Central memory CD8-positive, alpha-beta T cell (primary cell): ENCODE measurements at places on chromosomes 1 and 21.

DNA sequence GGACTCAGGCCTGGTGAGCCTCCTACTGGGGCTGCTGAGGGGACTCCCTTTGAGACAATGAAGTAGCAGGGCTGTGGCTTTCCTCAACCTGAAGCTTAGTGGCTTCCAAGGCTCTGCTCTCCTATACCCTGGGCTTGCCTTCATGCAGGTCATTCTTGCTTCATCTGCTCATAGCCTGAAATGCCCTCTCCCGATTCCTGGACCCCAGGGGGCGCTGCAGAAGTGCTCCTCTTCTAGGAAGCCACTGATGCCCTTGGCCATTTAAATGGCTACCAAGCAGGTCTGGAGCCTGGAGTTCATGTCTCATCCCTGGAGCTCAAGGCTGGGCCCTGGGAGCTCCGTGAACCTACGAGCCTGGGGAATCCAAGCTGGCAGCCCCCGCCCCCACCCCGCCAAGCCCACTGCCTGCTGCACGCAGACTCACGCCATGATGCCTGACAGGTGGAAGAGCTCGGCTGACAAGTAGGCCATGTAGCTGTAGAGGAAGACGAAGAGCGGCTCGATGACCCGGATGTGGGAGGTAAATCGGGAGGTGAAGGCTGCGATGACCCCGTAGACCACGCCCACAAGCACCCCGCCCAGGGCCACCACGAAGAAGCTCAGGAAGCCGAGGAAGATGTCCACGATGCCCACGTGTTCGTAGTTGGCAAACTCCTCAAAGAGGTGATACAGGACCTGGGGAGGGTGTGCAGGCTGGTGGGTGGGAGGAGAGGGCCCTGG is 45.7 kb downstream of the SLC9A1 start:
- DNase-seq, result no peak

DNA sequence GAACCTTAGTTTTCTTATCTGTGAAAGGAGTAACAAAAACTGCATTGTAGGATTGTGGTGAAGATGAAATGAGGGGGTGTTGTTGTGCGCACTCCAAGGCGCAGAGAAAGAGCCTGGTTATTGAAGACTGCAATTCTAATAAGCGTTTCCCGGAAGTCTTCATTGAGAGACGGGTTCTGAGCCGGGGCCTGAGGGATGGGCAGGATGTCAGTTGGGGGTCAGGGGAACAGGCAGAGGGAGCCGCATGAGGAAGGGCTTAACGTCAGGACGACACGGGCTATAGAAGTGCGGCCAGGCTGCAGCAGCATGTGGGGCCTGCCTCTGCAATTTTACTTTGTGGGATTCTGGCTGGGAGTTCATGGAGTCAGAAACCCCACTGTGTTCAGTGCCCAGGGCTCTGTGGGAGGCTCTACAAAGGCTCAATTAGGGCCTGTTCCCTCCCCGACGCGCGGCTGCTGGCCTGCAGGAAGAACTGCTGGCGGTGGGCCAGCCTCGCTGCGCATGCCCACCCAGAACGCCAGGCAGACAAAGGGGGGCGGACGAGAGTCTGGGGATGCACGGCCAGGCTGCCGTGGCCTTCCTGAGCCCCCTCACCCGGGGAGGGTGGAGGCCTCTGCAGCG is 20.7 kb downstream of the TRIM62 start:
- DNase-seq, result no peak

- no peak for DNase-seq
Measured at GRCh38 chr1:149906570-149907075, 7.3 kb downstream of the BOLA1 start.

- no peak for DNase-seq
Measured at GRCh38 chr1:44640200-44640853, 34.0 kb downstream of the TMEM53 start.

DNA sequence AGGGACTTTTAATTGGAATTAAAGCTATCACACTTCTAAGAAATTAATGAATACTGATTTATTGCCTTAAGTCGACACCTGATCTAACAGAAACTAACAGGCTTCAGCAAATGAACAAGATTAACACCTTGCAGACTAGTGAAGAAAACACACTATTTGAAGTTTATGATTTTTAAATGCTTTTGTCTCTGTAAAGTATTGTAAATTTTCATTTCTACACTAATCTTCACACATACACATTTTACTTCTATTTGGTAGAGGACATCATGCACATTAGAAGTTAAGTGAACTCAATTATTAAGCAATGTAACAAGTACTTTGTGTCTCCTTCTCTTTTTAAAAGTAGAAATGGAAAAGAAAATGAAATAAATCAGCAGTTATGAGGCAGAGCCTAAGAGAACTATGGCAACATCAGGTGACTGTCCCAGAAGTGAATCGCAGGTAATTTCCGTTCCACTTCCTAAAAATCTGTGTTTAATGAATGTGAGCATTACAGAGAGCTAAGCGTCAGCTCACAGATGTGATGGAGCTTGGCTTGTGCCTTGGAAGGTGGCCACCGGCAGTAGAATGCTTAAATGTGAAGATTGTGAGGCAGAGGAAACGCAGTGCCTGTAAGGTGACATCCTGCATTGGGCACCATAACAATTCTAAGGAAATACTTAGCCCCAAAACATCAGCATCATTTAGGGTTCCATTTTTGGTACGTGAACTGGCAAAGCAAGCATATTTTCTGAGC is 1.2 kb downstream of the PRMT2 start:
- no peak for DNase-seq

GRCh38 chr1:86104606-86105532 is 51.7 kb downstream of the COL24A1 start:
- no peak for DNase-seq

GRCh38 chr1:229270547-229271447 is at the start of gene RAB4A:
Gene RAB4A, plus strand, starts transcription at chr1:229271111. Its CDS starts 229 bp downstream, at chr1:229271340.
- peak; percentile 59 for DNase-seq

DNA sequence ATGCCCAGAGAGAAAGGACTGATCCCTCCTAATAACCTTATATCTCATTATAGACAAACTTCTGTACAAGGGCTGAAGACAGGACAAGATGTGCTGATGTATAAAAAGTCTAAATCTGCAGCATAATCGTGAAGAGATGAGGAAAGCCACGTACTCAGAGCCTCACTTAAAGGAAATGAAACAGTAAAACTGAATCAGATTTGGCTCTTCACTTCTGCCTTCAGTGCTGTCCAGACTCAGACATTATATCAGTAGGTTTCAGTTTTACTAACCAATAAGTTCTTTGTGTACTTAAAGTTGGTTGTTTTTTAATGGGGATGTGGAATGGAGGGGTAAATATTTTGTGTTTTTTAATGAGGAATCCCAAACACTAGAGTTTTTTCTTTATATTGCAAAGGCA is 45.3 kb upstream of the RGS1 start:
- DNase-seq, result no peak

DNA sequence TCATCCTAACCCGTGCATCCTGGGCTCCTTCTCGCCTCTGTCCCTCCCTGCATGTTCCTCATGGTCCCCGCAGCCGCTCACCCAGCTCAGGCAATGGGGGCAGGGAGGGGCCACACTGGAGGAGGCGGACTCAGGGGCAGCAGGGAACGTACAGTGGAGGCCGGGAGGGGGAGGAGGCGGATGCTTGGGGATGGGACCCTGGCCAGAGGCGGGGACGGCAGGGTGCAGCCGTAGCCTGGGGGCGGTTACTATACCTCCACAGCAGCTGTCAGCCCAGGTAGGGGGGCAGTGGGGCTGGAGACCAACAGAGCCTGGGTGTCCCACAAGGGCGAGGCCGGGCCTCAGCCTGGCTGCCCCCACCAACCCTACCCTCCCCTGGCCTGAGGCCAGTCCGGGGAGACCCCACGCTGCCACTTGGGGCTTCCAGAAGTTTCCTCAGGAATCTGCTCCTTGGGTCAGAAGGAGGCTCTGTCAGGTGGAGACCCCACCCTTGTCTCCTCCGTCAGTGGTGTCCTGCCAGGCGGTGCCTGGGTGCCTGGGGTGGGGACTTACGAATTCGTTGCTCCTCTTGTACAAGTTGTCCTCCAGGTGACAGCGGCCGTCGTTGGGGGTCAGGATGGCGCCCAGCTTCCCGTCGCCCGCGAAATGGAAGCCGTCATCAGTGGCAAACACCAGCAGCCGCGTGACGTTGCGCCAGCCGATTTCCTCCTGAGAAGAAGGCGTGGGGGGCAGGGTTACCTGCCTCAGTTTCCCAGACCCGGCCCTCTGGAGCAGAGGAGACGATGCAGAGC is 20.7 kb downstream of the ITGB2 start:
- no peak for DNase-seq

GRCh38 chr1:59292562-59292961 is 4.3 kb upstream of the FGGY start:
- no peak for DNase-seq

DNA sequence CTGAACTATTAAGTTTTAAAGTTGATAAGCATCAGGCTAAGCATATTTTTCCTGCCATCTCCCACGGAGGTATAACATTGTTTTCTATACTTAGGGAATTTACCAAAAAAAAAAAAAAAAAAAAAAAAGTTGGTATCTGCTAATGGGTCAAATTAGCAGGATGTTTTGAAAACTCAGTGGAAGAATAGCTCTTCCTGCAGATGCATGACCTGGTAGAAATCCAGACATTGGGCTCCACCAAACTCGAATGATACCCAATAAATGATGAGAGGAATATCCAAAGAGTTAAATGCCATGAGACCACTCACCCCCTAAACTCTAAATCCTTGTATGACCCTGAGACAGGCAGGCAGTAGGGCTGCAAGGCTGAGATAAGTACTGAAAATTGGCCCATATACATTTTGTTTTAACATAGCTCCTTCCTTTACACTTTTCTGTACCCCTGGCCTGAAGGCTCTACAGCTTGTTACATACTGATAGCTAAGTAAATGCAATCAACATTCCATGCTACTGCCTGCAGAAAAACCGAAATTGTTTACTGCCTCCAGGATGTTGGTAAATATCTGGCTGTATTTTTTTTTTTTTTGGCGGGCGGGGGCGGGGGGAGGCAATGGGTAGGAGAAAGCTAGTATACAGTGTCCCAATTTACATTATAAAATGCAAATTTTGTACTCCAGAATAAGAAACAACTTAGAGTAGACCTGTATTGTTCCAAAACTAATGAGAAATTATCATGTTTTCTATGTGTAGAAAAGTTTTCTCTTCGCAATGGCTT is 57.6 kb downstream of the NFIA start:
- DNase-seq, result no peak

- no peak for DNase-seq
Measured at GRCh38 chr21:39000496-39000895, 182.8 kb downstream of the PSMG1 start.

GRCh38 chr1:51679435-51679834 is 62.5 kb downstream of the OSBPL9 start:
- no peak for DNase-seq

DNA sequence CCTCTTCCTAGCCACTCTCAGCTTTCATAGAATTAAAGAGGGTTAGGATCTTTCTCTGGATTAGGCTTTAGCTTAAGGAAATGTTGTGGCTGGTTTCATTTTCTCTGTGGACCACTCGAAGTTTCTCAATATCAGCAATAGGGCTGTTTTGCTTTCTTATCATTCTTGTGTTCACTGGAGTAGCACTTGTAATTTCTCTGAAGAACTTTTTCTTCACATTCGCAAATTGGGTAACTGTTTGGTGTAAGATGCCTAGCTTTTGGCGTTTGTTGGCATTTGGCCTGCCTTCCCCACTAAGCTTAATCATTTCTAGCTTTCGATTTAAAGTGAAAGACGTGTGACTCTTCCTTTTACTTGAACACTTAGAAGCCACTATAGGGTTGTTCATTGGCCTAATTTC is 210.8 kb upstream of the PROX1 start:
- no peak for DNase-seq

- DNase-seq, result no peak
Measured at GRCh38 chr1:40754201-40754600, 29.4 kb upstream of the KCNQ4 start.

DNA sequence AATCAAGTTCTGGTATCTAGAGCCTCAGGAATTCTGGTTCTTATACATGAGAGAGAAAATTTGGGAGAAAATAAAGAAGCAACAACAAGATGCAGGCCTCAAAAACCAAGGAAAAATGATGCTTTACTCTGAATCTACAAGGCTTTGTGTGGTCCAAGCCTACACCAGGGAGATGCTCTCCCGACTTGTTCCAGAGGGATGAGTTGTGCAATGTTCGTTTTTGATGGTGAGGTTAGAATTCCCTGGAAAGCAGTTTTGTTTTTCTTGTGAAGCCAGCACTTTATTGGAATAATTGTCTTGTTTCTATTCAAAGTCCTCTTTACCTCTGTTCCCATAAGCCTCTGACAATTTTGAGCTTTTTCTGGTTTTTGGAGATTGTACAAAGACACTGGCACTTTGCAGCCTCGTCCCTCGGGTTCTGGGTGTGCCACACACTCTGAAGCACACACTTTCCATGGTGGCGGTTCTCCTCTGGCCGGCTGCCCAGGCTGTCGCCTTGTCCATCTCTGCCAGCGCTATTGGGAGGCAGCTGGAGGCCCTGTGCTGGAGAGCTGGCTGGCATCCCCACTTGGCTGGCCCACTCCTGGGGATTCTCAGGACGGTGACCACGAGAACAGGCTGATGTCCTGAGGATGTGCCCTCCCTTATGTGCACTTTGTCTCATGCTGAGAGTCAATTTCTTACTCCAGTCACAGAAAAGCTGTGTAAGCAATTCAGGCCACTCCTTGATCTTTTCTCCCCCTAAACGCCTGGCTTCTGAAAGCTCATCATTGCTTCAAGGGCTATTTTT is 70.2 kb downstream of the EDEM3 start:
- no peak for DNase-seq

DNA sequence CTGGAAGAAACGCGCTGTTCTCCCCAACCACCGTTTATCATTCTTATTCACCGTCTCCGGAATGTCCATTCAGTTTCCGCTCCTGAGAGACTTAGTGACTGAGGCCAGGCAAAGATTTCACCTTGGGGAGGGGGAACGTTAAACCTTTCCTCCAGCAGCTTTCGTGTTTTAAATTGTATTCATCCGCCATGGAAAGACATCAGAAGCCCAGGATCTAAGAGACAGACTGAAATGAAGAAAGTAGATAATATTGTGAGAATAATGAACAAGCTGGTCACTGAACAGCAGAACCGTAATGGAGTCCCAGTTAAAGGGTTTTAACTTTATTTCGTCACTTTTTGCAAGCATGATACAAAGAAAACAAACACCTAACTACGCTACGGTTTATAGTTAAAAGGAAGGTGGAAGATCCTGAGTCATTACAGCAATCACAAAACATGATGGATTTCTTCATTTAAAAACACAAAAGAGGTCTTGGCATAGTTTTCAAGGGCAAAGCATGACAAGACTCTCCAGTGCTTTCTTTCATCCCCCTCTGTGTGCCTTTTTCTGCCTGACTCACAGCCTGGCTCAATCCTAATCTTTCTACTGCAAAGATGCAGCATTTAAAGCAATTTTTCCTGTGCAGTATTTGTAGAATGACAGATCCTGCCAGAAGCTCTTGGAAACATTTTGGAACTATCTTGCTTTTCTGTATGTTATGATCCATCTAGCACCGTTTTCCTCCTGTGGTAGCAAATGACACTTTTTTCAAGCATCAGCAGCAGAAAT is 722 bp upstream of the SLC19A2 start:
- DNase-seq, result no peak

DNA sequence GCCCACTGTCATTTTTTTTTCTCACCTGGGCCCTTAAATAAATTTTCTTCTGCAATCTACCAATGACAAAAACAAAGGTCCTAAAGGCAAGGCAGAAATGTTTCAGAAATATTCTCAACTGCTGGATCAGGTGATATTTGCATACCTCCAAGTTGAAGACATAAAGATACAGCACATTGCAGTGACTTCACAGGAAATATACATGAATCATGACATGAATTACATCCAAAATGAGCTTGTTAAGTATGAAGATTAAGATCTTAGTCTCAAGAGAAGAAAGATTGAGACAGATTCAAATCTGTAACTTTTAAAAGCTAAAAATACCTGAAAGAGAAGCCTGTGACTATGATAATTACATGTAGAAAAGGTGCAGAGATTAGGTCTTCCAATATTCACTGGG is 207.8 kb downstream of the SIPA1L2 start:
- DNase-seq, result no peak
